SJSA1 (cell line): ENCODE measurements at places on chromosomes 16 and 17.

DNA sequence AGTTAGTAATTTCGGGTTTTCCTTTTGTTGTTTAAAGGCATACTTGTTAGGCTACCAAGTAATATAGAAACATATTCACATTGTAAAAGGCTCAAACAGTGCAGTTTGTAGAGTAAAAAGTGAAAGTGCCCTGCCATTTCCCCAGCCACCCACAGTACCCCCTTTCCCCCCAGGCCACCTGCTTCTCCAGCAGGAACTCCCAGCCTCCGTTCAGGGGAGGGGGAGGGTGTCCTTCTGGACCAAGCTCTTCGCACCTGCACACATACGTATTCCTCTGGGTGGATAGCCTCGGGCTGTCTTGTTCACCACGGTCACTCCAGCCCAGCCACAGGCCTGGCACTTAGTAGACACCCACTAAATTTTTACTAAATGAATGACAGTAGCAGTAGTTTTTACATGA lies 144.5 kb downstream of the CLEC16A start:
- no peak for DNase-seq

DNA sequence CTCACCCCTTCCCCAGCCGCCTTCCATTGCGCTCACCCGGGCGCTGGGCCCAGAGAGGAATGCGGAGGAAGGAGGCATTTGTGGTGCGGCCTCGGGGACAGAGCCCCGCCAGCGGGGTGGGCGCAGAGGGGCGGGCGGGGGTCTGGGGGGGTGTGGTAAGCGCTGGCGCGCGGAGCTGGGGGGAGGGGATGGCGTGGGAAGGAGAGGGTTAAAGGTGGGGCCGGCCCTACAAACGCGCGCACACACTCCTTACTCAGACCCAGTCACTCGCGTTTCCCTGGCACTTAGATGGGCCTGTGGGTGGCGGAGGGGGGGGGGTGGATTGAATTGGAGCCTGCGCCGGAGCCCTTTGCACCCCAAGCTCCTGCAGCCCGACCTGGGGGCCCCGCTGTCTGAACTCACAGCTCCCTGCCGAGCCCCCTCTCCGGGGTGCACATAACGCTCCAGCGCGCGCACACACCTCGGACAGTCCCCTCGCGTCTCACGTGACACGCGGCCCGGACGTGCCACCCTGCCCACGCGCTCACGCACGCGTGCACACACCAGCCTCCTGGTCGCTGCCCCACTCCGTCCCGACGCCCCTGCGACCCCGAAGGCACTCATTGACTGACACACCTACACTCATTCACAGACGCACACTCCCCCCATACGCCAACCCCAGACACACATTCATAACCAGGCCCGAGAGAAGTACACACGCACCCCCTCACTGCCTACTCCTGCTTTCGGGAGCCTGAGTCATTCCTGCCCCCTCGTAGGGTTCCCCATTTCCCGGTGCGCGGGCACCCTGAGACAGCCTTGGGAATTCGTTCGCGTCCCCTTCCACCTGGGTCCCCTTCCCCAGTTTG lies 844 bp downstream of the TBKBP1 start:
- peak; percentile 54 for DNase-seq

GRCh38 chr16:84614073-84614459 lies 3.8 kb downstream of the COTL1 start:
- DNase-seq, result no peak

DNA sequence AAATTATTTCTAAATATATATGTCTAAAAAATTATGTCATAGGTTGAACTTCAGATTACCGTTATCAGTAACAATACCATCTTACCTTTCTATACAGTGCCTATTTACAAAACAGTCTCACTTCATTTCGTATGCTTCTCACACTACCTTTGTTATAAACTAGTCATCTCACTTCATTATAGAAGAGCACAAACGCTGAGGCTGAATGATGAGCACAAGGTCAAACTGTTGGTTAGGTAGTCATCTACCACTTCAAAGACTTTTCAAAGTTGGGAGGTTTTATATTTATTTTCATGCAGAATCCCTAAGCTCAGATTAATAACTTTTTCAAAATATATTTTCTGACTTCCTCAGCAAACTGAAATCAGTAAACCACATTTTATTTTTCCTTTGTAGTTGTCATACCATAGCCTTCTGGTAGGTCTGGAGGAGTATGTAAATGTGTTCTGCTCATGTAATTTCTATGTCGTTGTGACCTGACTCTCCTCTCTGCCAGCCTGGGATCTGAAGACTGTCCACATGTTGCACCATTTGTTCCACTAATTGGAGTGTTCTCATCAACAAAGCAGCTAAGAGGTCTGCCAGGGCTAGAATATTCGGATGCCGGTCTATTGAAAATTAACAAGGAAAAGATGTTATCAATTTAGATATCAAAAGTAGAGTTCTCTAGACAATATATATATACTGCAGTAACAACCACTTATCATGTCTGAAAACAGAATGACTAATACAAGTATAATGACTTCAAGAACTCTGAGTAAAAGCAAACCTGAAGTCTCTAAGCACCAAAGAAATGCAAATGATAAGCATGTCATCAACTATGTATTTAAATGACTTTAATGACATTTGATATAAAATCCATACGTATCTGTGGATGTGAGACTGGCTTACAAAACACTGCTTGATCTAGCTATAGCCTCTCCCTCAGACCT lies 73.9 kb downstream of the CEP95 start:
- DNase-seq, result no peak

DNA sequence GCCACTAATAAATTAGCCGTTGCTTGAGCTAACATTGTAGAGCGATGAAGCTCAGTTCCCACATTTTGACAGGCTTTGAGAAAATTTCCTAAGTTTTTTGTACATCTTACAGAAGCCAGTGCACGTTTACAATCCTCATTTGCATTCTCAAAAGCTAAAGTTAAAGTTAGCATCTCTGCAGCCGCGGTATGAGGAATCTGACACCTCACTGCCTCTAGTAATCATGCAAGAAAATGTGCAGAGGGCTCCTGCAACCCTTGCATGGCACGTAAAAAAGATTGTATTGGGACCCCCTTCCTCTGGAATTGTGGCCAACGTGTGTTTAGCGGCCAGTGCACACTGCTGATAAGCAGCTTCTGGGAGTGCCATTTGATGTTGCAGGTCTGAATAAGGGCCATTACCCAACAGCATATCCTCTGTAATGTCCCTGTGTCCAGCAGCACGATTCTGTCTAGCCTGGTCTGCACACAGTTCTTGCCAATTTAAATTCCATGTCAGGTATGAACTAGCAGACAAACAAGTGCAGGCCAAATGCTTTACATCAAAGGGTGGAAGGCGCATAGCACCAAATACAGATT lies 12.4 kb upstream of the ZNF689 start:
- DNase-seq, result no peak

DNA sequence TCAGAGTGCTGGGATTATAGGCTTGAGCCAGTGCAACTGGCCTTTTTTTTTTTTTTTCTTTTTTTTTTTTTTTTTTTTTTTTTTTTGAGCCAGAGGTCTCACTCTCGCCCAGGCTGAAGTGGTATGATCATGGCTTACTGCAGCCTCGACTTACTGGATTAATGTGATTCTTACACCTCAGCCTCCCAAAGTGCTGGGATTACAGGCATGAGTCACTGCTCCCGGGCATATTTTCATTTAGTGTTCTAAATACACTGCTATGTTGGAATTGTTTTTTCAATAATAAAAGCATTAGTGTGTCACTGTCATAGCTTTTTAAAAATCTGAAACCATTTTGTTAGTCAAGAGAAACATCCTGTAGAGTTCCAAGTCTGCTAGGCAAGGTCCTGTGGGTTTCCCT lies 40.3 kb downstream of the NDE1 start:
- peak; percentile 50 for DNase-seq

GRCh38 chr17:77516902-77517301 lies 376.1 kb downstream of the SEC14L1 start:
- DNase-seq, result peak; percentile 73

- DNase-seq, result no peak
These were observed at the start of gene RAB37 for GRCh38 chr17:74736513-74737298. RAB37 (plus strand) TSS chr17:74737256; CDS start chr17:74737273, 17 bp downstream.

DNA sequence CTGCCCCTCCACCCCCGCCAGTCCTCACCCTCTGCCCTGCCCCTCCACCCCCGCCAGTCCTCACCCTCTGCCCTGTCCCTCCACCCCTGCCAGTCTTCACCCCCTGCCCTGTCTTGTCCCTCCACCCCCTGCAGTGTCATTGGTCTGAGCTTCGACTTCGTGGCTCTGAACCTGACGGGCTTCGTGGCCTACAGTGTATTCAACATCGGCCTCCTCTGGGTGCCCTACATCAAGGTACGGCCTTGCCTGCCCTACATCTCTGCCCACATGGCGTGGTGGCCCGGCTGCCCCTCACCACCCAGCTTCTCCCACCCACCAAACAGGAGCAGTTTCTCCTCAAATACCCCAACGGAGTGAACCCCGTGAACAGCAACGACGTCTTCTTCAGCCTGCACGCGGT lies 12.0 kb downstream of the TAX1BP3 start:
- DNase-seq, result no peak

DNA sequence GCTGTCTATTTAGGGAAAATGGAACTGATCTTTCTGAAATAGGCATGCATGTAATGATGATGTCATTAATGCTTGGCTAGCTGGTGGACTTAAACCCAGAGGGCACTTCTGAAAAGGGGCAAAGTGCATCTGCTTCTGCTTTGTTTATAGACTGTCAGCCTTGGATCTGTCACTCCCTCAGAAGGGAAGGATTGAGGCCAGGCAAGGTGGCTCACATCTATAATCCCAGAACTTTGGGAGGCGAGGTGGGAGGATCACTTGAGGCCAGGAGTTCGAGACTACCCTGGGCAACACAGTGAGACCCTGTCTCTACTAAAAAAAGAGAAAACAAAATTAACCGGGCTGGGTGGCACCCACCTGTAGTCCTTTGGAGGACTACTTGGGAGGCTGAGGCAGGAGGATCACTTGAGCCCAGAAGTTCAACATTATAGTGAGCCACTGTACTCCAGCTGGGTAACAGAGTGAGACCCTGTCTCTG lies 185.5 kb downstream of the WWOX start:
- no peak for DNase-seq

GRCh38 chr17:67051837-67052236 lies 7.5 kb downstream of the CACNG1 start:
- DNase-seq, result no peak

DNA sequence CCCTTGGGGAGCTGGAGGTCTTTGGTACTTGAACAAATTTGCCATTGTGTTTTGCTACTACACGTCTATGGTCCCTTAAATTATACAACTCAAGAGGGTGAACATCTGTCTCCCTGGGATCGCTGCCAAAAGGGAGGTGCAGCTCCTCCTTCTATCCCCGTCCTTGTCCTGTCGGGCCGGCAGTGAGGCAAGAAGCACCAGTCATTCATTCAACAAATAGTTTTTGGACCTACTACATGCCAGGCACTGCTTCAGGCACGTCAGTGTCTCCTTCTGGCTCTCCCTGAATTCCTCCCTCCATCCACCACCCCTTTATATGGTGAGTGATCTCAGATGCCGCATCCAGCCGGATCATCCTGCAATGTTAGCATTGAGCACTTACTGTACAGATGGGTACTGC lies 2.2 kb upstream of the RPL38 start:
- no peak for DNase-seq

DNA sequence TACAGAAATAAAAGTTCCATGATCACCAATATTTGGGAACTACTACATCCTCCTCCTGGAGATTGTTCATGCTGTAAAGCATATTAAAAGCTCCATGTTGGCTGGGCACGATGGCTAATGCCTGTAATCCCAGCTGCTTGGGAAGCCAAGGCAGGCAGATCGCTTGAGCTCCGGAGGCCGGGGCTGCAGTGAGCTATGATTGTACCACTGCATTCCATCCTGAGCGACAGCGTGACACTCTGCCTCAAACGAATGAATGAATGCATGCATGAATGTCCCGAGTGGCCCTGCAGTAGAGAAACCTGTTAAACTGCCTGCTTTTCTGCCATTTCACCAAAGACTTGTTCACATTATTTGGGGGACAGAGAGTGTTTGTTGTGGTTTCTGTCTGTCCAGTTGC lies 15.0 kb downstream of the CNEP1R1 start:
- DNase-seq, result no peak

- DNase-seq, result no peak
These were observed 22.3 kb downstream of the USP10 start for GRCh38 chr16:84722068-84722467.

DNA sequence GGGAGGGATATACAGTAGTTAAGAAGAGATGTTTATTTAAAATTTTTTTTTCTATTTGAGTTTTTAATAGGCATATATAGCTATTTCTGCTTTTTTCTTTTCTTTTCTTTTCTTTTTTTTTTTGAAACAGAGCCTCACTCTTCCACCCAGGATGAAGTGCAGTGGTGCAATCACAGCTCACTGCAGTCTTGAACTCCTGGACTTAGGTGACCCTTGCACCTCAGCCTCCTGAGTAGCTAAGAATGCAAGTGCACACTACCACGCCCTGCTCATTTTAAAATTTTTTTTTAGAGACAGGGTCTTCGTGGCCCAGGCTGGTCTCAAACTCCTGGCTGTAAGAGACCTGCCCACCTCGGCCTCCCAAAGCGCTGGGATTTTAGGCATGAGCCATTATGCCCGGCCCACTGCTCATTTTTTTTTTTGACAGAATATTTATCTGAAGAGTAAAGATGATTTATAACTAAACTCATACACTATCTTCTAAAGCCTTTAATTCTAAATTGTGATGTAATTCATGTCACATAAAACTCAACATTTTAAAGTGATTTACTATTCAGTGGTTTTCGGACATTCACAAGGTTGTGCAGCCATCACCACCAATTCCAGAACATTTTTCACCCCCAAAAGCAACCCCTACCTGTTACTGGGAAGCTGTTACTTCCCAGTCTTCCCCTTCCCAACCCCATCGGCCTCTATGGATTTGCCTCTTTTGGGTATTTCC lies 106.0 kb downstream of the VPS53 start:
- DNase-seq, result no peak

DNA sequence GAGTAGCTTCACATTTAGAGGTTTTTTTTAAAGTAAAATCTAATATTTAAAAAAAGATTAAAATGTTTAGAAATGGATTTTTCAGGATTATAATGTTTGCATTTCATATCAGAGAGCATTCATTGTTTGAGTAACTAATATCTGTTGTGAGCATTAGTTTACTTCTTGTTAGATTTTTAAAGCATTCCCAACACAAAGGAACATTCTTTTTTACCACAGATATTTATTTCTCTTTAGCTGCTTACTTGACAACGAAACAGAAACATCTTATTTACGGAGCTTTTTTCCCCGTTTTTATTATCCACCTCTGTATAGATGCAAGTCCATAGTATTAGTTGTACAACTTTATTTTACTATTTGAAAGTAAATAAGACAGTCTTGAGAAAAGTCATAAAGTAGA lies 53.0 kb downstream of the NFAT5 start:
- peak; percentile 31 for DNase-seq

DNA sequence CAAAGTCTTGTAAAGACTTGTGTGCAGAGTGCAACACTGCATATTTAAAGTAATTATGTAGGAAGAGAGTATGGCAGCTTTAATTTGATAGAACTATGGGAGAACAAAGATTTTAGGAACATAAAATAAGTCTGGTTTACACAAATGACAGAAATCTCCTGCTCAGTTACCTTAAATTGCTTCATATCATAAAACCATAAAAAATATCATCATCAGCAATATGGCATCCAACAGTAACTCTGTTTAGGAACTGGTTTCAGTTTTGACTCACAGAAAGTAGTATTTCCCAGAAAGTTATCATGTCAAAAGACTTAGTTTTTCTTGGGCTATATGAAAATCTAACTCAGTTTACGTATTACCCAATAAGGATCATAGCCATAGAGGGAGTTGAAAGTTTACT lies 292.1 kb upstream of the PMFBP1 start:
- no peak for DNase-seq
